ENCODE measurements at places on chromosomes 7 and 10. TPM values are rescaled to one million over a fixed set of nuclear protein-coding genes. Genes with fewer than 3 reads are reported as not detected.

Gene EZH2
- total RNA-seq, result 7.9 TPM

Gene GPR15LG
- total RNA-seq, result 98.0 TPM

DNA sequence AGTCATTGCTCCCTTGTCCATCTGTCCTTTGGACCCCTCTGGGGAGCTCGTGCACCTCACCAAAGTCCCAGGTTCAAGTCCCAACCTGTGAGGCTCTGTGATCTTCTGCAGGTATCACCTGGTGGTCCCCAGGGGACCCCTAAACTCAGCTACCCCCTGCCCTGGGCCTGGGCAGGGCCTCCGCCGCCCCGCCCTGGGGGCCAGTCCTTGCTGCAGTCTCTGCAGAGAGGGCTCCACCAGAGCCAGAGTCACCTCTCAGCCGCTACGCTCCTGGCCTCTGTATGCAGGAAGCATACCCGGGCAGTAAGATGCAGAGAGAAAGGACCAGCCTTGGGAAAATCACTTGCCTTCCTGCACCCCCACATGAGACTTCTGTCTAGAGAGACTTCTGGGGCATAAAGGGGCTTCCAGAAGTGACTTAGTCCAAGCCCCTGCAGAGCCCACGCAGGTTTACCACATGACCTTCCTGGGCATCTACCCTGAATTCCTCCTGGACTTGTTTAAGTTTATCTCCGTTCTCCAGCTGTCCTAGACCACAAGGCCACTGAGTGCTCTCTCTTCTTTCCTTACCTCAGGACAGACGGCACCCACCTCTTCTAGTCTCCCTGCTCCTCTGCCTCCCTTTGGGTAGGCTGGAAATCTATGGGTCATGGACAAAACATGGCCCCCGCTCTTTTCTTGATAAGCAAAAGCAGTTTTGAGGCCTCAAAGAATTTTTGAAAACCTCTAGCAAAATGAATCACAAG, 21.2 kb downstream of the CALML5 start:
- DNase-seq, result no peak
- H3K36me3 ChIP-seq, result no peaks in the 10 kb centered on the region
- H3K27ac ChIP-seq, result no peak overlapping the region

- H3K4me3 ChIP-seq, result no peak overlapping the region
- no peaks in the 10 kb centered on the region for H3K4me1 ChIP-seq
- H3K27ac ChIP-seq, result no peak overlapping the region
These were observed 563.3 kb upstream of the SORCS1 start for GRCh38 chr10:107727767-107728317.

- no peak overlapping the region for H3K27ac ChIP-seq
- no peaks in the 10 kb centered on the region for H3K36me3 ChIP-seq
- DNase-seq, result no peak
- H3K27me3 ChIP-seq, result no peaks in the 10 kb centered on the region
These were observed 643.1 kb downstream of the PARD3 start for GRCh38 chr10:34171957-34172527.
